ENCODE measurements at places on chromosomes 3 and 15. TPM values are rescaled to one million over a fixed set of nuclear protein-coding genes. Genes with fewer than 3 reads are reported as not detected.

LPP gene
- 11.3 TPM for total RNA-seq

TGM5 gene
- not detected for total RNA-seq

CLDN16 gene
- total RNA-seq: 0.06 TPM

CNTN6 gene
- not detected for total RNA-seq

ASB14 gene
- not detected for total RNA-seq

KBTBD12 gene
- total RNA-seq: not detected

ZNF860 gene
- total RNA-seq: 1.0 TPM

GOLGA8K gene
- 0.38 TPM for total RNA-seq

GOLGA6A gene
- not detected for total RNA-seq

RFX7 gene
- total RNA-seq: 12.1 TPM

IQGAP1 gene
- 133 TPM for total RNA-seq

PROS1 gene
- total RNA-seq: 9.9 TPM

STRA6 gene
- total RNA-seq: 62.5 TPM

SMCO1 gene
- not detected for total RNA-seq

MYO5C gene
- total RNA-seq: 5.4 TPM

CD47 gene
- total RNA-seq: 42.8 TPM

KLF15 gene
- total RNA-seq: 0.06 TPM

PLAAT1 gene
- total RNA-seq: not detected

RETNLB gene
- total RNA-seq: not detected

TMEM207 gene
- total RNA-seq: not detected

LRRIQ4 gene
- total RNA-seq: not detected

LRTM1 gene
- not detected for total RNA-seq

P2RY12 gene
- not detected for total RNA-seq

CHRD gene
- 0.12 TPM for total RNA-seq

CHL1 gene
- not detected for total RNA-seq

SLTM gene
- total RNA-seq: 80.6 TPM

LINGO1 gene
- total RNA-seq: 8.4 TPM

CHRM5 gene
- total RNA-seq: 0.05 TPM

All from A549 treated with DMSO at 1 μM for 4 hours (cell line).